ENCODE measurements at places on chromosomes 2 and 18. TPM values are rescaled to one million over a fixed set of nuclear protein-coding genes. Genes with fewer than 3 reads are reported as not detected.

DNA sequence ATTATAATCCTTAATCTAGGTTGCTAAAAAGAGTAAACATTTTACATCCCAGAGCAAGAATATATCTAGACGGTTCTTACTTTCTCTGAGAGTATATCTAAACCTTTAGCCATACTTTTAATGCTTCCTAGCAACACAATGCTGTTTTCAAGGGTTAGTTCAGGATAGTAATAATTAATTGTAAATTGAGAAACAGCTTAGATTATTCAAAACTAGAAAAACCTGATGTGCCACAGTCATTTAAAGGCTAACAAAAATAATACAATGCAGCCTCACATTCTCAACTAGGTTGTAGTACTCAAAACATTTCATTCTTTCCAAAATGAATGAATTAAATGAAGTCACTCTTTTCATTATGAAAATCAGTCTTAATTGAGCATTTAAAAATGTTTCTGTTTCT is 103.2 kb upstream of the OTX1 start:
- DNase-seq, result no peak

RNF152 gene
- total RNA-seq, result 32.0 TPM

DNA sequence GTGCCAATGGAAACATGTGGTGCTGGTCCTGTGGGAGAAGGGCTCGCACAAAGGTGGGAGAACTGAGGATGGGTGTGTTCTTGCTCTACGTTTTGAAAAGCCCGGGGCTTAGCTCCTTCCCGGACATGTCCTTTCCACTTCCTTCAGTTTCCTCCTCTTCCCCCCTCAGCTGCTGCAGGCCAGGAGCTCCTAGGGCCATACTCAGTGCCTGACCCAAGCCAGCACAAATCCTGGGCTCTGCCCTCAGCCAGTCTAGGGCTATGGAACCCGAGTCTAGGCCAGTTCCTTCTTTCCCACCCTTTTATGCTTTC is 1.4 kb upstream of the SIX2 start:
- DNase-seq, result no peak

DNA sequence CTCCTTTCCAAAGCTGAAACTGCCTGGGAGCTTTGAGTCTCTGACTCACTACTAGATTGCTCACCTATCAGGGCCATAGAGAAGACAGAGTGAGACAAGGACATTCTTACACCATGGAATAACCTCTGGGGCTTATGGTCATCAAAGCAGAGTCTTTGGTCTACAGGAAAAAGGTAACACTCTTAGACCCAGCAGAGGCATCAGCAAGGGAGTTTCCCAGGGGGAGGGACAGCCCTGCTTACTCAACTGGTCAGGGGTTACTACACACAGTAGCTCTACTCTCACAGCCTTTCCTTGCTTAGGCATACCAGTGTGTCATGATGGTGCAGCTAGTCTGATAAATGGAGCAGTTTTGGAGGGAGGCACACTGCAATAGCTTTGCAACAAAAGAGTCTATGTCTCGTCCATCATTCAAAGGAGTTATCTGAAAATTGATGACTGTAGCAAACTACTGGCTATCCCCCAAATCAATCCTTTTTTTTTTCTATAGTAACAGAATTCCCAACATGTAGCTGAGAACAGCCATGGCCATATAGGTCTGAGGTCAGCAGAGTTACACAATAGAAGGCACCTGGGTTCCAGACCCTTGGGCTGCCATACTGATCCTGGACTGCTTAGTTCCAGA is 22.4 kb upstream of the CD28 start:
- DNase-seq, result no peak

UPP2 gene
- not detected for total RNA-seq

DNA sequence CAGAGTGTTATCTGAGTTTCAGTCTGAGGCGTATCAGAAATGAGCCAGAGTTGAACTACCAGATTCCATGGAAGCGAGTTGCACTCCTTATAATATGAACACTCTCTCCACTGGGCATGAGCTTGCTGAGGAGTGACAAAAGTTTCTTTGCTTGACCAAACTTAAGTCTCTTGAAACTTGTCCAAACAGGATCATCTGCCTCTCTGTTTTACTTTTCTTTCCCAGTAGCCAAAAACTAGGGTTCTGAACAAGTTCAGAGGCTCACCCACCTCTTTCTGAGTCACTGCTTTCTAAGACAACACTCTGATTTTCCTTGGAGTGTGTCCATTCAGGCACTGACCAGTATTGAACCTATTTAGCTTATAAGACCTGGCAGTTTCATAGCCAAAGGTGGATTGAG is 233.2 kb upstream of the TCF4 start:
- no peak for DNase-seq

DHRS9 gene
- not detected for total RNA-seq

DNA sequence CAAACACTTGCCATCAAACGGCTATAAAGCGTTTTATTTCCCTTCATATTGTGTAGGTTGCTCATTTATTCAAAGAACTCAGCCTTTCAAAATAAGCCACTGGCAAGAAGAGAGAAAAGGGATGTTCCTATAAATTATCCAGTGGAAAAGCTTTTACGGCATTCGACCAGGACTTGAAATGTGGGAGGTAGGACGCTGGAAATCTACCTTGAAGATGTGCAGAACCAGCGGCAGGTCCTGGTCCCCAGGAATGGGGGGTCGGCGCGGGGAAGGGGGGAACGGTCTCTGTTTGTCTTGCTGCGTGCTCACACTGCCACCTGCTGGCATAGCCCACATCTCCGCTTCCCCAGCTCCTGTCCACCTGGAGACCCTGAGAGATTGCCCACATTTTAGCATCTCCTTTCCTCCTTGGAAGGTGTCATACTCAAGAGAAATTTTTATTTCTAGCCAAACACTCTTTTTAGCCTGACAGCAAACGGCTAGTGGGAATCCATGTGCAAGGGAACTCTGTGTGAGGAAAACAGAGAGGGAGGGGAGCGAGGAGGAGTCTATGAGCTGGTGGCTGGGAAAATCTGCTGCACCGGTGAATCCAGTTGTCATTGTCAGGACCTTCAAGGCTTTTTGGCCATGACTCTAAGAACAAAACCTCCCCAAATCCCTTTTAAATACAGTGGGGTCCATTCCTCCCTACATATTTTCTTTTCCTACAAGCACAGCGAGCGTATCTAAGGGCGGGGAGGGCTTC is 349.0 kb upstream of the PKDCC start:
- peak; percentile 32 for DNase-seq

EFR3B gene
- total RNA-seq, result 22.1 TPM

ELOA2 gene
- total RNA-seq, result not detected

DNA sequence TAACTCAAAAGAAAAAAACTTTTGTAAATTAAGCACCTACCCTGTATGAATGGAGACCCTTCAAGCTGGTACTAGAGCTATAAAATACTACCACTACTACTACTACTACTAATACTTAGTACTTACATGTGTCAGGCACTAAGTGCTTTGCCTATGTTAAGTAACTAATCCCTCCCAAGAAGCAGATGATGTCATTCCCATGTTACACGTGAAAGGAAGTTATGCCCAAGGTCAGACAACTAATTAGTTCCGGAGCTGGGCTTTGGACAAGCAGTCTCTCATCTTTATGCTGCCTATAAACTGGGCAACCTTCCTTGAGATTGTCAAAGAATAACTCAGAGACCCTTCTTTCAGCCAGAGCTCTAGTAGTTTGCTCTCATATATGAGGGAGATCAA is 13.9 kb upstream of the ATP6V1B1 start:
- no peak for DNase-seq

- no peak for DNase-seq
Measured at GRCh38 chr18:73741946-73742345, 405.7 kb downstream of the FBXO15 start.

DNA sequence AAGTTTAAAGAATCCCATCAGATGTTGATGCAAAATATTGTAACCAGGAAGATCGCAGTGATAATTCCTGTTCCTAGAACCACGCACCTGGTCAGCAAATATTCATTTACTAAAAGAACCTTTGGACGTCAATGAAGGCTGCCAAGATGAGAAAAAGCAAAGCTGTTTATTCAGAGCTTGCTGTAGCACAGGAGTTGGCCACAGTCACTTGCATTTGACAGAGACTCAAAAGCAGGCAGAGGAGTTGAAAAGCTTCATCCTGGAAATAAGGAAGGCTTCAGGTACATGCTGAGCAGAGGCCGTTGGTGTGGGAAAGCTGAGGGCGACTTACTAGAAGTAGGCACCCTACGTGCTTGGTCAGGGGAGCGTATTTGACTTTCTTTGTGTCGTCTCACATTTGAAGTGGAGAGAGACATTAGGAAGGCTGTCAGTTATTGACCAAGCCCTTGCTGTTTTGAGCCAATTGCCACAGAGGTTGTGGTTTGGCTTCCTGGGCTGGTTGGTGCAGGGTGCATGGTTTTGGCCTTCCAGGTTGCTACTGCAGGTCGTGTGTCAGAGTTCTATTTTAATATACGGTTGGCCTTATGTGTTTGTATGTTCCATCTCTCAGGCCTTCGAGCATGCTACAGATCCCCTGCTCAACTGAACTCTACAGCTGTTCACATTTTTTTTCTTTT is 289.6 kb downstream of the METTL4 start:
- no peak for DNase-seq

GRCh38 chr18:55354795-55355194 is 233.2 kb downstream of the TCF4 start:
- no peak for DNase-seq

RAD51AP2 gene
- 0.07 TPM for total RNA-seq

DNA sequence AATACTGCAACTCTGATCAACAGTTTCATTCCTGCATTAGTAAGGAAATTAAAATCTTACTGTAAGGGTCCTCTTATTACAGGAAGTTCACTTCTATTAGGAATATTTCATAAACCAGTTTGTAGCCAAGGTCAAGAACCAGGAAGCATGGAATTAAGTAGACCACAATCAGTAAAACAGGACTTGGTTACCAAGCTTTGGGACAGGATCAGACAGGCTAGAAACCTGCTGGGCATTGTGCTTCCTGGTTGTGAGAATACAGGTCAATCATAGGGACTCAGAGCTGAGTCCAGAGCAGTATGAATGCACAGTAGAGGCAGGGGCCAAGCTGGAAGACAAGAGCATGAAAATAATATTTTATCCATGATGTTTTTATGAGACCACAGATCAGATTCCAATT is 248.0 kb downstream of the IKZF2 start:
- no peak for DNase-seq

DNA sequence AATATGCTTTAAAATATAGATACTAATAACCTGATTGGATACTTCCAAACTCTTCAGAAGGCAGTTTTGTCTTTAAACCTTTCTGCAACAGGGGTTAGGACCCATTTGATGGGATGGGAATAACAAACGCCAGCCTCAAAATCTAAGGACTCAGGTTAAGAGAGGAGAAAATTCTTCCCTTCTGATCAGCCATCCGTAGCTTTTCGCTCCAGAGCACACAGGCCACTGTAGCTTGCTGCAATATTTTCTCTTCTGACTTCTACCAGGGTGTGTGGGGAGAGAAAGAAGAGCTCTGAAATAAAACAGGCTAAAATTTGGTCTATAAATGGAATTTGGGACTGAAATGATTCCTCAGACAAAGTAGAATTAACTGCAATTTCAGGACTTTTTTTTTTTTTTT is 95.1 kb downstream of the ALPK2 start:
- no peak for DNase-seq

GRCh38 chr2:224626735-224627134 is 41.6 kb upstream of the CUL3 start:
- no peak for DNase-seq

GRCh38 chr2:203718087-203718486 is 11.6 kb downstream of the CD28 start:
- no peak for DNase-seq

CHRNG gene
- not detected for total RNA-seq

- DNase-seq, result no peak
Measured at GRCh38 chr2:235709969-235710879, 216.4 kb downstream of the AGAP1 start.

DNA sequence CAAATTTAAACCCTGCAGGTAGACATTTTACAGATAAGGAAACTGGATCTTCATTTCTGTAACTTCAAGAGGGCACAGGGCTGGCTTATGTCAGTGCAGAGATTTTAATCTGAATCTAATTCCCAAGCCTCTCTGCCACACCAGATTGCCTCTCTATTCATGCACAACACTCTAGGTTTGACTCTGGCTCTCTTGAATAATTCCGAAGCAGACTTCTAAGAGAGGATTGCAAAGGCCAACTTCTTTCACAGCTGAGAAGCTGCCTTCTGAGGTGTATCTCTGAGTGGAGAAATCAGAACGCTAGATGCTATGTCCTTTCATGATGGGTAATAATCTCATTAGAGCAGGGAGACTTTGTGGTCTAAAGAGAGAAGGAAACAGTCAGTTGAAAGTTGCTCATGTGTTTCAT is 20.1 kb upstream of the MGAT5 start:
- no peak for DNase-seq
